ENCODE measurements at places on chromosomes 3 and 15.

DNA sequence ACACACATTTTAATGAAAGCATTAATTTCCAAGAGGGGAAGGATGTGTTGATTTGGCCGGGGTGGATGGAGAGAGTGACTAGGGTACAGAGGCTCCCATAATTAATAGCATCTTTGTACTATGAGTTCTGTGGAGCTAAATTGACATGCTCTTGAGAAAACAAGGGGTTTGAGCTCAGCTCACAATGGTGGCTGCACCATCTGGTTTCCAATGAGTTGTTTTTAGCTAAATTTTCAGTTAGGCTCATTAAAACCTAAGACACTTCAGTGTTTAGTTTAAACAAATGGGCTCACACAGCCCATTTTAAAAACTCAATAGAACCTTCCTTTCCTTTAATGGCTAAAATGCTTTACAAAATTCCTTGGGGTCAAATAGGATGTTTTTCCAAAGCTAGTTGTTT, 199.7 kb downstream of the TNIK start:
- DNase-seq: no peak

- DNase-seq: peak; percentile 80
Observed at GRCh38 chr3:177470197-177470941, 273.1 kb upstream of the TBL1XR1 start.

- no peak for DNase-seq
Observed at GRCh38 chr3:63116922-63117321, 161.2 kb upstream of the SYNPR start.

GRCh38 chr15:46442901-46443590, 808.2 kb downstream of the SQOR start:
- peak; percentile 79 for DNase-seq

DNA sequence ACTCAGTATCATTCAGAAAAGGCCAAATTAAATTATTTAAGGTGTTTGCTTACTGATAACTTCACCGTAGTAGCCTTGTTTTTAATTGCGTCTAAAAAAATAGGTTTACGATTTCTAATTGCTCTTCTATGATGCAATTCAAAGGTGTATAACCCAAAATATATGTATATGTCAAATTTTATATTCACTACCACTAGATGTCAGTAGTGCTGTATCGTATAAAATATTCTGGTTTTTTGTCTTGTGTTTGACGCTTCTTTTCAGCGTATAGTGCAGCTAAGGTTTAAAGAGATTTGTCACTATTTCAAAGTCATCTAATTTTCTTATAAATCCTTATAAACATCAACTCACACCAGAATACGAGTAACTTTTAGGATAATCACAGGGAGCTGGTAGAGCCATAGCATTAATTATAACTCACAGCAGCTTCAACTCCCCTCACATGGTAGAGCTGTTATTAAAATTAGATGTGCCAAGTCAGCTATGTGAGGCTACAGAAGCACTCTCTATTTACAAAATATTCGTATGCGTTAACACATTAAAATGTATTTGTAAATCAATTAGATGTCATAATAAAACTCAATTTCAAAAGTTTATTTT, 3.5 kb downstream of the PFN2 start:
- peak; percentile 69 for DNase-seq

GRCh38 chr15:45376967-45377608, 1.3 kb downstream of the GATM start:
- no peak for DNase-seq

DNA sequence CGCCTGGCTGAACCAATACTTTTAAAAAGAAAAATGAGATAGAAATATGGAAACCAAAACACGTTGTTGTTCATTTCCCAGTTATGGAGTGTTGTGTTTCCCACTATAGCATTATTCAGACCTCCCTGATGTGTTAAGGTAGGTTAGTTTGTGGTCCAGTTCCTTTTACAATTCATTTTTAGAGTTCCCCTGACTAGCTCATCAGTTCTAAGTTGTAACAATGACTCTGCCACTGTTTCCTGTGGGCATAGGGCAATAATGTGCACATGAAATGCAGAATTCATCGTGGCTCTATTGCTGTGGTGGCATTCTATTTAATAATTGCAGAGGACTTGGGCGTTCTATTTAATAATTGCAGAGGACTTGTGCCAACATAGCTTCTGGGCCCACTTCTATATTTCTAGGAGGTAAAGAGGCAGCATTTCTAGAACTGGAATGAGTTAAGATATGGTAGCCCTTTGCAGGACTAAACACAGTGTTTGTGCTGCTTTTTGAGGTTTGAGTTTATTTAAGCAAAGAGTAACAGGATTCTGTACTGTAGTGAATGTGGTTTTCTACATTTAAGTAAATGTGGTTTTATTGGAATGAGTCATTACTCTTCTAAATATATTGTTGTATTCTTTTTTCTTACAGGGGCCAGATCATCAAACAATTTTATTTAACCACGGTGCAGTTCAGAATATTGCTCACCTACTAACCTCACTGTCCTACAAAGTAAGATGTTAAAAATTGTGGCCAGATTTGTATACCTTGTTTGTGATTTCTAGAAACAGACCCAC, 47.5 kb downstream of the ARMC8 start:
- peak; percentile 32 for DNase-seq

- DNase-seq: no peak
Observed at GRCh38 chr3:171453180-171453886, 6.9 kb downstream of the TNIK start.

- no peak for DNase-seq
Observed at GRCh38 chr3:157469561-157470294, 33.1 kb downstream of the PTX3 start.

- DNase-seq: no peak
Observed at GRCh38 chr3:150582620-150583019, 20.5 kb upstream of the SELENOT start.

GRCh38 chr15:70212963-70213315, 115.2 kb upstream of the TLE3 start:
- no peak for DNase-seq

DNA sequence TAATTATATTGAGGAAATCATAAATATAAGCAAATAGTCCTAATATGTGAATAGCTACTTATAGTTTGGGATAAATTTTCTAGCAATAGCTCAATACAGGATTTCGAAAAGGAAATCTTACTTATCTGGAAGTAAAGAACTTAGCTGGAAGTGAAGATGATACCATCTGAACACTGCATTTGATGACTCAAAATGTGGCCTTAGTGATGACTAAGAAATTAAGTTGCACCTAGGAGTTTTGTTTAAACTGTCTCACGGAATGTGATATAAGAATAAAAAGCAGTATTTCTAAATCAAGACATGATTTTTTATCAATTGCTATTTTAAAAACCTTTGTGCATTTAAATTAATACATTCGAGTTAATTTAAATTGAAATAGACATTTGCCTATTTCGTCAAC, 91.2 kb downstream of the EOMES start:
- peak; percentile 54 for DNase-seq

GRCh38 chr3:145716519-145716918, 444.5 kb downstream of the PLOD2 start:
- peak; percentile 83 for DNase-seq

GRCh38 chr3:119420196-119420595, 43.2 kb downstream of the TMEM39A start:
- DNase-seq: no peak

All from fibroblast of skin of right quadriceps (primary cell).